ENCODE measurements at places on chromosomes 12 and 14.
A peak's percentile ranks its signal among the peaks of the same experiment; 100 is the strongest.

GRCh38 chr12:103820361-103820760 is 20.7 kb downstream of the NT5DC3 start:
- no peak for DNase-seq

DNA sequence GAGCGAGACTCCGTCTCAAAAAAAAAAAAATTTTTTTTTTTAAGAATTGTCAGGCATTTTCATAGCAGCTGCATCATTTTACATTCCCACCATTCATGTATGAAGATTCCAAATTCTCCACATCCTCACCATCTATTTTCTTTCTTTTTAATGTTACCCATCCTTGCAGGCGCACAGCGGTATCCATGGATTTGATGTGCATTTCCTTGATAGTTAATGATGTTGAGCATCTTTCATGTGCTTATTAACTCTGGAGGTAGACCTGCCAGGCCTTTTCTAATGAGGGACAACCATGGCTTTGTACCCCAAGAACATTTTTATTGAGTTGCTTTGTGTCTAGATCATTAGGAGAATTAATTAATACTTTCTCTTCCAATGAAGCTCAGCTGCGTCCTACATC is 1.6 kb upstream of the RNF34 start:
- DNase-seq: no peak

DNA sequence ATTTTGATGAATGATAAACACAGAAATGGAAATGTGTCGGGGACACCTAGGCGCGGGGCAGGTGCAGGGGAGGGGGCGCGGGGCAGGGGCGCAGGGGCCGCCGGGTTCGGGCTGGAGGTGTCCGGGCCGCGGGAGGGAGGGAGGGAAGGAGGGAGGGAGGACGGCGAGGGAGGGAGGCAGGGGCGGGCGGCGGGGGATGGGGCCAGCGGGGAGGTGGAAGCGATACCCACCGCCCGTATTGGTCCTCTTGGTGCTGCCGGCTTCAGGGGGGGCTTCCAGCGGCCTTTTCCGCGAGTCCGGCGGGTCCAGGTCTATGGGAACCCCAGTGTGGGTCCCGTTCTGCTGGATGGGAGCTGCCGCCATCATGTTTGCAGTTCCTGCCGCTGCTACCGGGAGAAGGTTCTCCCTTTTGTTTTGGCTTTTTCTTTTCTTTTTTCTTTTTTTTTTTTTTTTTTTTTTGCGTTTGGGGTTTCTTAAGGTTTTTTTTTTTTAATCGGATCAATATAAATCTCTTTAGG is 703 bp downstream of the NOVA1 start:
- DNase-seq: no peak

DNA sequence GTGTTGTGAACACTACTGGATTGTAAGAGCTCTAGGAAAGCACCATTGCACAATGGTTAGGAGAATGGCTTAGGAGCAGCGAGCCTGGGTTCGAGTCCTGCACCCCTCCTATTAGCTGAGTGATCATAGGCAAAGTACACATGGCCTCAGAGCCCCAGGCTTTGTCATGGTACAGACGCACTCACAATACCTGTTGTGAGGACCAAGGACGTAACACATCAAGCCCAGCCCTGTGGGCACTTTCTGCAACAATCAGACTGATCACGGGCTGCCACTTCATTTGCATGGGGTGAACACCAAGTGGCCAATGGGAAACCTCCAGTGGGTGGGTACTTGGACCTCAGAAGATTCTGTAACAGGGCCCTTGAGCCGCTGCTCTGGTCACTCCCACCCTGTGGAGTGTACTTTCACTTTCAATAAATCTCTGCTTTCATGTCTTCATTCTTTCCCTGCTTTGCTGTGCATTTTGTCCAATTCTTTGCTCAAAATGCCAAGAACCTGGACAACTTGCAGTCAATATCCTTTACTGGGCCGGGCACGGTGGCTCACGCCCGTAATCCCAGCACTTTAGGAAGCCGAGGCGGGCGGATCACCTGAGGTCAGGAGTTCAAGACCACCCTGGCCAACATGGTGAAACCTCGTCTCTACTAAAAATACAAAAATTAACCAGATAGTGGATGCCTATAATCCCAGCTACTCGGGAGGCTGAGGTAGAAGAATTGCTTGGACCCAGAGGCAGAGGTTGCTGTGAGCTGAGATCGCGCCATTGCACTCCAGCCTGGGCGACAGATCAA is 28.2 kb downstream of the GLRX5 start:
- no peak for DNase-seq

DNA sequence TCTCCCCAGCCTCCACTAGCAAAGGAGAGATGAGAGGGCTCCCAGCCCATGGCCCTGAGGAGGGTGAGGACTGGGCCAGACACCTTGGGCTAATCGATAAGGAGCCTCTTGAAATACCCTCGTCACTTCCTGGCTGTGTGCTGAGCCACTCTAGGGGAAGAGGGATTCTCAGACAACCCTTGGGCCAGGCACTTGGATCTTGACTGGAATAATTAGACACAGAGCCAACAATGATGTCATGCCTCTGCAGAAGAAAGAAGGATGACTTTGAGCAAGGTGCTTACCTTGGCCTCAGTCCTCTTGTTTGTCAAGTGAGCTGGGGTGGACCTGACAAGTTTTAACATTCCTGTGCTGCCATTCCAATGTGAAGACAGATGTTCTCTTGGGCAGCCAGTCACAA is 83.1 kb downstream of the LRRC74A start:
- no peak for DNase-seq

GRCh38 chr12:27982951-27983350 is 10.4 kb upstream of the PTHLH start:
- DNase-seq: no peak

- DNase-seq: no peak
Observed at GRCh38 chr12:132367852-132368251, 38.5 kb upstream of the GALNT9 start.

DNA sequence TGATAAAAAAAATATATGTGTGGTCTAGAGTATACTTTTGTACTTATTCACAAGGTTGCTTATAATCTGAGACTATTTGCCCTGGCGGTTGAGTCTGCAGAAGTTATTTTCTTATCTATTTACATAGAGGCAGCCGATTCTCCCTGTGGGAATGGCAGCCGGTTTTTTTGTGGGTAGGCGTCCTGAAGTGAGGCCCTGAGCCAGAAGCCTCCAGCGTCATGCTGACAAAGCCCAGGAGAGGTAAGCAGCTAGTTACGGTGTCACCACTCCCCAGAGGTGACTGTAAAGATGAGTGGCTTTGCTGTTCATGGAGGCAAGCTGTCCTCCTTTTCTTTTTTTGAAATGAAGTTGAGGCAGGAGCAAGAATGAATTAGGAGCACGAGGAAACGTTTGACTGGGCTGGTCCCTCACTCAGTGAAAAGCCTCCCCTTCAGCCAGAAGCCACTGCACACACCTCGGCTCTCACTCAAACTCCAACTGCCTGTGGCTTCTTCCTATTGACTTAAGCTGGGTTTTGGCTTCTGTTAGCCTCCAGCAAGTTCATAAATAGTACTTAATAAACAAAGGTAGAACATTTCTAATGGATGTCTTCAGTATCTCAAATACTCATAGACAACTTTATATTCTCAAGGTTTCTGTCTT is 21.5 kb downstream of the PAX9 start:
- no peak for DNase-seq

GRCh38 chr14:49754570-49755097 is 13.3 kb upstream of the KLHDC2 start:
- no peak for DNase-seq

GRCh38 chr14:105146181-105146975 is 22.2 kb downstream of the JAG2 start:
- DNase-seq: peak; percentile 3

- DNase-seq: no peak
Observed at GRCh38 chr14:52836063-52836462, 44.7 kb upstream of the GNPNAT1 start.

DNA sequence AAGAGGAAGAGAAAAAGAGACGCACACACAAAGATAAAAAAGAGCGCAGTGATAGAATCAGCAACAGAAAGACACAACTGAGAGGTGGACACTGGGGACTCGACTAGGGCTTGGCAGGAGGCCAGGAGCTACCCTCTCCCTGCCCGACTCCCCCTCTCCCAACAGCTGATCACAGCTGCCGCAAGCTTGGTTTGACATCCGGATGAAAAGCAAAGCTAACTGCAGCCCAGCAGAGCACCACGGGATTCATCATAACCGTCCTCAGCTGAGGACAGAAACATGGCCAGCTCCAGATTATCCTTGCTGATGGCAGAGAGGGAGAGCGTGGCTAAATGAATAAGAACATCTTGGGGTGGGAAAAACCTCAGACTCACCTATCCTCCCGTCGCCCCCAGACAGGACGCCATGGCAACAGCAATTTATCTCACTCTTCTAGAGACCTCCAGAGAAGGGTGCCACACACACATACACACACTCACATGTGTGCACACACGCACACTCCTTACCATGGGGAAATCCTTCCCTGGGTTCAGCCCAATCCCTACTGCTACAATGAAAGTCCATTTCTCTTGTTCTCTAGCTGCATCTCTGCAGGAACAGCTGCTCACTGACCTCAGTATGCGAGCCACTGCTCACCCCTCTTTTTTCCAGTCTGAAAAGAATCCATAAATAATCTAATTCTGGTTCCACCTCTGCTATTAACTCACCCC is 135.3 kb downstream of the NTF3 start:
- DNase-seq: no peak

GRCh38 chr12:68067762-68068376 is 78.6 kb downstream of the IFNG-AS1 start:
- no peak for DNase-seq

DNA sequence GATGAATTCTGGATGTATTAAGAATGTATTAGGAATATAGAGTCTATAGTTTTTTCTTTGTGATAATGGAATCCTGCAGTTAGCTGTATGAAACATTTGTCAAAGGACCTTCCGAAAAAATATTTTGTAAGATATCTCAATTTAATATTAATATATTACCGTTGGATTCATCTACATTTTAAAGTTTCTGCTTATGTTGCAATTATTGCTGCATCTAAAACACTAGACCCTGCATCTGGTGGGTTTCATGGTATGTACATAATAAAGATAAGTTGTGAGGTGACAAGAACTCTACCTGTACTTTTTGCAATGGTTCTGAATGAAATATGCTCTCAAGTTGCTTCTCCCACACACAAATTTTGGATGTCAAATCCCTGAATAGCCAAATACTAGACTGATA is 565.9 kb upstream of the FBXO33 start:
- DNase-seq: no peak

- no peak for DNase-seq
Observed at GRCh38 chr12:47346251-47347019, 266.7 kb upstream of the AMIGO2 start.

DNA sequence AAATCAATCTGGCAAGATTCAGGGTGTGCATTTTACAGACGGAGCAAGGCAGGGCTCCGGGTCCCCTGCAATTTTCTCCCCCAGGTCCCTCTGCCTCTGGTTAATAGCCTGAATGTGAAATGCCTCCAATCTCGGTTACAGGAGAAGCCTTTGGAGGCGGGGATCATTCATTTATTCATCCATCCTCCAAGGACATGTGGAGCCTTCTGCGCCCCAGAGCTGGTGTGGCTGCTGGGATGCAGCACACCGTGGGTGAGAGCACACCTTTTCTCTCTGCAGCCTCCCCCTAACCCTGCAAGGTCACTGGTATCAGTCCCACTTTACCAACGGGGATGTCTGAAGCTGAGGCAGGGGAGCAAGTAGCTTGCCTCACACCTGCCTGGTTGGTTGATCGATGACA is 35.4 kb downstream of the CMKLR1 start:
- DNase-seq: no peak

DNA sequence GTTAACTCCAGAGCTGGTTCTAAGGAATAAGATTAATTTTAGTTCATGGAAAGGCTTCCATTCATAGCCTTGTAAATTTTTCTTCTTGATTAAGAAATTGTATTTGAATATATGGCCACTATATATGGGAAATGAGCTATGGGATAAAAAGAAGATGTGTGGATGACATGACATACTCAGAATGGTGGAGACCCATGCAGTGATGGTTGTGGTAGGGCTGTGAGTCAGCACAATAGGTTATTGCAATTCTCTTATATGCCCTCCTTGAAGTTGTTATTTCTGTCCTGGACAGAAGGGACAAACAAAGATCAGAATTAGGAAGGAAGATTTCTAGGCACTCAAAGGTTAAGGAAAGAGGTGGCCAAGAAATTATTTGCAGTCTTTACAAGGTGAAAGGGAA is 21.5 kb downstream of the RASSF9 start:
- DNase-seq: no peak

DNA sequence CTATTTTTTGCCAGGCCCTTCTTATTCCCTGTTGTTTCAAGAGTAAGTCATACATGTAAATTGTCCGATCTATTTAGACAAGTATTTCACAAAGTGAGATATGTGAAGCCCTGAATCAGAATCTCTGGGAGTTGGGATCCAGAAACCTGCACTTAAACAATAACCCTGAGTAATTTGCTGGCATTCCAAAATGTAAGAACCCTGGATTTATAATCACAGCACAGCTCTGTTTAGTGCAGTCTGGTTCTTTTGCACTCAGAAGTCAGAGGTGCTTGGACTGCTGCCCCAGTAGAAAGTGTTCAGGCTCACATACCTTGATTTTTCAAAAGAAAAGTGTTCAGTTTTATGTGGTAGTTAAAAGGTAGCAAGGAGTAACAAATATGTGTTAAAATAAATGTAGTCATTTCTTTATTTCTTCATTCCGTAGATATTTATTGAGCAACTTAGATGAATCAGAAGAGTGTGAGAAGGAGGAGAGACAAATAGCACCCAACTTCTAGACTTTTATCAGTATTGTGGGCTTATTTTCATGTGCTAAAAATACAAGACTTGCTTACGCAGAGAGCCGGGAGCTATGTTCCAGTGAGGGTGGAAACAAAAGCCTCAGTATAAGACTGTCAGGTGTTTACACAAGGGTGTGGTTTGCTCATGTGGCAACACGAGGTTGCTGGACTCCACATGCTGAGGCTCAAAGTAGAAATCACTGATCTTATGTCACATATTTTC is 70.1 kb downstream of the SYNE2 start:
- DNase-seq: no peak

- no peak for DNase-seq
Observed at GRCh38 chr12:77514511-77514910, 316.2 kb upstream of the NAV3 start.

DNA sequence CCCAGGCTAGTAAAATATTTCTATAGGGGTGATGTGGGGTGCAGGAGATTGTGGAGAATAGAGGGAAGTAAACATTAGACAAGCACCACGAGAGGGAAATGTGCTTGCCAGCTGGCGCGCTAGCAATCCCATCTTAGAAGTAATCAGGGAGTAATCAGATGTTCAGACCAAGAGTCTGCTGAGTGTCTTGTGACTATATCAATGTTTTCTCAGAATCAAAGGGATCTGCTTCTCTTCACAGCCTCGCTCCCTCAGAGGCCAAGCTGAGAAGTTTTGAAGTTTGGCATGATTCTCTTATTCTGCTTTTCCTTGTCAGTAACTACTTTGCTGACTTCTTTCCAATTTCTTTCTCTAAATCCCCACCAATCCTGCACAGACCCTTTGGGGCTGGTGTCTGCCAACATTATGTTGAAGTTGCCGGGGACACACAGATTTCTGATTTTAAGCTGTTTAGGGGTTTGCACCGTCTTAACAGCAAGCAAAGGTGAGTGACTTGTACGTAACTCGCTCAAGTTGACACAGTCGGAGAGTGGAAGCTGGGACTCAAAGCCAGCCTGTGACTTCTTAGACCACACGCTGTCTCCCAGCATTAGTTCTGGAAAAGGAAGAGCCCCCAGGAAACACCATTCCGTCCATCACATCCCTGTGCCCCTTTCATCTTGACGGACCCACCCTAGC is 22.0 kb upstream of the TSPAN9 start:
- DNase-seq: no peak

GRCh38 chr14:76673261-76673660 is 88.0 kb upstream of the VASH1 start:
- DNase-seq: no peak
